ENCODE measurements at places on chromosomes 6 and 20.

GRCh38 chr6:129882510-129883023 lies 21.5 kb upstream of the TMEM244 start:
- no peak for DNase-seq

- DNase-seq, result no peak
Measured at GRCh38 chr20:4134355-4134834, 119.0 kb upstream of the RNF24 start.

DNA sequence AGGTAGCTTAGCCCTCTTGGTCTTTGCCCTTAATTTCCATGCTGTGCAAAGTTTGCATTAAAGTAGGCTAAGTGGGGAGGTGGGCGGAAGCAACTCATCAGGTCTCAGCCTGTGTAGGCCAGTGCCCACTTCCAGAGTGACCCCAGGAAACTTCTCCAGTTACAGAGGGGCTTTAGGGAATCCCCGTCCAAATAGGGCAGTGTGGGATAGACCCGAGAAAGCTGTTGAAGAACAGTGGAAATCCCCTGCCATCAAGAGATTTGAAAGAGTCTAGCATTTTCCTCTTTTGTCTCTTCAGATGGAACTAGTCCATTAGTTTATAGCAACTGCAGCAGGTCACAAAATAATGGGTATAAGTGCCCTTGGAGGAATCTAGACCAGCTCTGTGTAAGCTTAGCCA lies 20.2 kb downstream of the SF3B5 start:
- no peak for DNase-seq

DNA sequence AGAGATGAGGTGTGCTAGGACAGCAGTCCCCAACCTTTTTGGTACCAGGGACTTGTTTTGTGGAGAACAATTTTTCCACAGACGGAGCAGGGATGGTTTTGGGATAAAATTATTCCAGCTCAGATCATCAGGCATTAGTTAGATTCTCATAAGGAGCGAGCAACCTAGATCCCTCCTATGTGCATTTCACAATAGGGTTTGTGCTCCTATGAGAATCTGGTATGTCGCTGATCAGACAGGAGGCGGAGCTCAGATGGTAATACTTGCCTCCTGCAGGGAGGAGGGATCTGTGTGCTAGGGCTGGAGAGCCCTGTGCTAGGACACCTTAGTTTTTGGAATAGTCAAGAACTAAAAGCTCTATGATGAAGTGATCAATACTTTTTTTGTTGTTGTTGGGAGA lies 2.5 kb downstream of the SMIM13 start:
- DNase-seq, result peak; percentile 73

DNA sequence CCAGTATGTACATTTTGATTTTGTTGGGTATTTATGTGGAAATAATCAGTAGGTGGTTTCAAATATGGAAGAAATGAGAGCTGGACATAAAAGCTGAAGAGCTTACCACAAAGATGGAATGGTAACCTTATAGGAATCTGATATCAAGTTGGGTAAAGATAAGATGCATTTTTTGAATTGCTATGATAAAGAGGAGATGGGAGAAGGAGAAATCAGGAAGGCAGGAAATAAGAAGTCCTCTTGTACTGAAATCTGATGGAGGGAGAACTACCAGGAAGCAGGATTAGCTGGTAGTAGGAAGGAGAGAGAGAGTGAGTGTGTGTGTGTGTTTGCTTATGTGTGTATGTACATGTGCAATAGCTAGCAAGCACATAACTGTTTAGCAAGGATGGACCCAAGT lies 468.4 kb downstream of the PHF3 start:
- no peak for DNase-seq

GRCh38 chr20:9454791-9455190 lies 59.6 kb upstream of the LAMP5 start:
- peak; percentile 46 for DNase-seq

GRCh38 chr20:22729180-22729579 lies 144.8 kb upstream of the FOXA2 start:
- no peak for DNase-seq

GRCh38 chr20:32518593-32519380 lies 66.3 kb downstream of the NOL4L start:
- no peak for DNase-seq

GRCh38 chr6:16041327-16041726 lies 87.6 kb upstream of the MYLIP start:
- no peak for DNase-seq

DNA sequence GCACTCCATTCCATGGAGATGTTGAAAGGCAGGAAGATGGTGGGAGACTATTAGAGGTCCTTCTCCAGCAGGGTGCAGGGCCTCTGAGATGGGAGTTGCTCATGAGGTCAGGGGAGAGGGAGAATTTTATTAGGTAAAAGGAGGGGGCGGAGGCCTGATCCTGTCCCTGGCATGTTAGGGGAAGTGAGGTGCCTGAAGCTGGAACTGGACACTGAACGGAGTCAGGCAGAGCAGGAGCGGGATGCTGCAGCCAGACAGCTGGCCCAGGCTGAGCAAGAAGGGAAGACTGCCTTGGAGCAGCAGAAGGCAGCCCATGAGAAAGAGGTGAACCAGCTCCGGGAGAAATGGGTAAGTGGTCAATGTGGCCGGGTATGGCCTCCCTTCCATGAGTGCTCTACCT lies 24.4 kb downstream of the CEP250 start:
- DNase-seq, result no peak

DNA sequence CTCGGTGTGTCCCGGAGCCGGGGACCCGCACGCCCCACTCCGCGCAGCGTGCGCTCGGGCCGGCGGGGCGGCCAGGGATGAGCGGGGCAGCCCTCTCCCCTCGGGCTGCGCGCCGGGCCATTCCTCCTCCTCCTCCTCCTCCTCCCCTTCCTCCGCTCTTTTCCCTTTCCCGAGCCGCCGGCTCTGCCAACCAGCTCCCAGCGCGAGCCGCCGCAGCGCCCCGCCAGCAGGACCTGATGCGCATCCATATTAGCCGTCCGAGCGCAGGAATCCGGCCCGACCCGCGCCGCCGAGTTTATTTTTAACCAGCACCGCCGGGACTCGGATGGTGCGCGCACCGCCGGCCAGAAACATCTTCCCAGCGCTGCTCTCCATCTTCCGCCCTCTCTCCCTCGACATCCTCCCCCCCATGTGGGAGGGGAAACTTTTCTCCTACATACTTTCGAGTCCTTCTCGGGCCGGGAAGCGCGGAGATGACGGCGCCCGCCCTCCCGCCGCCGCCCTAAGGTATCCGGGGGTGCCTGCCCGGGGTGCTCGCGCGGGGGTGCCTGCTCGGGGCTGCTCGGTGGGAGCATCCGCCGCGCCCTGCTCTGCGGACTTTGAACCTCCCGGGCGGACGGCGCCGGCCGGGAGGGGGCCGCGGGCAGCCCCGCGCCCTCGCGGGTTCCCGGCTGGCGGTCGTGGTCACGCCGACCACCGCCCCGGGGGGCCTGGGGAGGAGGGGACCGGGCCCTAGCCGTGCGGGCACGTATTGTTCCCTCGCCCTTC lies 619 bp downstream of the RREB1 start:
- peak; percentile 57 for DNase-seq

- DNase-seq, result no peak
Measured at GRCh38 chr20:50216543-50217206, 26.0 kb downstream of the CEBPB start.

DNA sequence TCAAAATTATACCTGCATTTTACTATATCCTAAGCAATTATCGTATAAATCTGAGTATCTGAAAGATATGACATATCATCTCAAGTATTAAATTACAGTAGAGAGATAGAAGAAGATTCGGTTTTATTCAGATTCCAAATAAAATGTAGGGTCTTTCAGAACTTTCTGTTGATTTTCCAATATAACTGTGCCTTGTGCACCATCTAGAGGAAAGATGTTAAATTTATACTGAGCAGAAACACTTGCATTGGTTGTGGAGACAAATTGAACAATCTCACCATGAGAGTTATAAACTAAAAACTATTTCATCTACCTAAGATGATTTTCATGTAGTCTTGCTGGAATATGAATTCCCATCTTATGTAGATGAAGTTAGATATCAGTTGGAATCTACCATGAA lies 26.8 kb upstream of the HSF2 start:
- no peak for DNase-seq

GRCh38 chr6:87747646-87748045 lies 45.6 kb upstream of the AKIRIN2 start:
- DNase-seq, result no peak

DNA sequence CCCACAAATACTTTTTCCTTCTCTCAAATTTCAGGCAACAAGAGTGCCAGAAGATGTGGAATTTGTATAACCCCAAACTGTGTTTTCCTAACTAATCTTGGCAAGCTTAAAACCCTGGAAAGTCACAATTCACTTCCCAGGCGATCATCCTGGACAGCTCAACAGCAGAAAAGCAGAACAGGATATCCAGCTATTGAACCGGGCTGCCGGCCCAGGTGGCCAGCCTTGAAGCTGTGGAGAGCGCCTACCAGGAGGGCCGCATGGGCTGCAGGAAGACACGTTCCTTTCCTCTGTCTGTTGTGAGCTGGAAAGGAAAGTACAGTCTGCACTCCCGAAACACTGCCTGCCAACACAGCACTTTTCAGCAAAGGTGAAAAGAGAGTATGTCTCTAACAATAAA lies 719.7 kb upstream of the MARCKS start:
- no peak for DNase-seq

- DNase-seq, result no peak
Measured at GRCh38 chr20:43398676-43399324, 58.9 kb upstream of the SRSF6 start.

- DNase-seq, result no peak
Measured at GRCh38 chr20:37776526-37776925, 82.7 kb downstream of the CTNNBL1 start.

GRCh38 chr20:21021472-21021790 lies 84.7 kb downstream of the LINC00237 start:
- DNase-seq, result no peak

GRCh38 chr6:144149558-144149893 lies 791 bp upstream of the STX11 start:
- no peak for DNase-seq

- no peak for DNase-seq
Measured at GRCh38 chr20:45991616-45992015, 17.1 kb upstream of the MMP9 start.

GRCh38 chr6:22583927-22584326 lies 14.6 kb downstream of the HDGFL1 start:
- DNase-seq, result no peak

- DNase-seq, result no peak
Measured at GRCh38 chr20:38810926-38811630, 5.6 kb downstream of the PPP1R16B start.

- peak; percentile 25 for DNase-seq
Measured at GRCh38 chr6:24666097-24666640, 530 bp downstream of the TDP2 start.

DNA sequence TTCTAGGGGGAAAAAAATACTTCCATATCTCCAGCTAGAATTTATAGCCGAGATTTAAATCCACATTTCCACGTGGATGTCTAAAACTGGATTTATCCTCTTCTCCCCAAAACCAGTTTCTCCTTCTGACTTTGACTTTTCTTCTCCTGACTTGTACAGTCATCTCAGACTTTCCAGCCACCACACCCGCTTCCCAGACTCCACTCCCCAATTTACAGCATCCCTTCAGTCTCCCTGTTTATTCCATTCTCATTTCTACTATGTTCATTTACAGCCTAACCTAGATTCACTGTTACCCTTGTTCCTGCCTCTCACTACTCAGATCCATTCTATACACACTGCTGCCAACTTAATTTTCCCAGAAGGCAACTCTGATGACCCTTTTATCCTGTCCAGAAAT lies 224.8 kb downstream of the KHDC1L start:
- no peak for DNase-seq

DNA sequence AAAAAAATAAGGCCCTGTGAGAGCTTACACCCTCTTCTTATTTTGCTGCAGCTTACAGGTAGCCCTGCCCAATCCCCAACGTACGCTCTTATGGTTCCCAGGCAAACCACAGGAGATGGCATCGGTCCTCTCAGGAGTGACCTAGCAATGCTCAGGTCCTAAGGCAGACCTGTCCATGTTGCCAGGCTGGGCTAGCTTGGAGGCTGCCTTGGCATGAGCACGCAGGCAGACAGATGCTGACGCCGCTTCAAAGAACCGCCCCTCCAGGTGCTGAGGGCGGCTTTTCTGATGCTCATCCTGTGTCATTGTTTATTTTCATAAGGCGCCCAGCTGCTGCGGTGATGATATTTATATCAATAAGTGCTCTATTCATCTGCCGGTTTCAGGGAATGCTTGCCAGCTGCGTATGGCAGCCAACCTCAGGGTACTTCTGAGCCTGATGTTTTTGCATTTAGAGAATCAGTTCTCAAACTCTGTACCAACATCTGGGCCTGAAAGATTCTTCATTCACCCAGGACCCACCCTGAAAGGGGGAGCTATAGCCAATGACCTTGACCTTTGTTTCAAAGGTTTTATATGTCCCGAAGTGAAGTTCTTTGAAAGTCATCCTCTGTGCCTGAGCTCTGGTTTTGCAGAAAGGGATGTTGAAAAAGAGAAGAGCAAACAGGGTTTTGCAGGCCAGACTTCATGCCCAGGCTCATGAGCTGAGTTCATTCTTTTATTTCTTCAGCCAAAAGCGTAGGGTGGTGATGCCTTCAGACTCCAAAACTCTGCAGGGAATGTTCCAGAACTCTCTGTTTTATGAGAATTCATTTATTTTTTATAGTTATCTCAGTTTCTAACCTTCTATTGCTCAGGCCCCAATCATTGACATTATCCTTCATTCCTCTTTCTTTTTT lies 475.6 kb upstream of the CHD6 start:
- DNase-seq, result no peak

- DNase-seq, result peak; percentile 48
Measured at GRCh38 chr6:151494235-151494935, 568 bp downstream of the CCDC170 start.

DNA sequence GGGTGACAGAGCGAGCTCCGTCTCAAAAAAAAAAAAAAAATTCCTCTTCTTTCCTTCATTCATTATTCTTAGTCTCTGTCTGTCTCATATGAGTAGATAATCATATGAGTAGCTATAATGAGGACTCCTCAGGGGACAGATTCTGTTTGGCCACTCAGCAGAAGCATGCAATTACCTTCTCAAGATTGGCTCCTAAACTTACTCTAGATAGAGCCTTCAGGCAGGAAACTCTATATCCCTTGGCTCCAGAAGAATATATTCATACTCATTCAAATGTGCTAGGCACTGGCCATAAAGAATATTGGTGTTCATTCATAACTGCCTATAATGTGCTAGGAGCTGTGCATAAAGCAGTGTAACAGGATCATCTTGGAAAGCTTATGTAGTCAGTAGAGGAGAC lies 2.2 kb upstream of the ACAT2 start:
- DNase-seq, result no peak

DNA sequence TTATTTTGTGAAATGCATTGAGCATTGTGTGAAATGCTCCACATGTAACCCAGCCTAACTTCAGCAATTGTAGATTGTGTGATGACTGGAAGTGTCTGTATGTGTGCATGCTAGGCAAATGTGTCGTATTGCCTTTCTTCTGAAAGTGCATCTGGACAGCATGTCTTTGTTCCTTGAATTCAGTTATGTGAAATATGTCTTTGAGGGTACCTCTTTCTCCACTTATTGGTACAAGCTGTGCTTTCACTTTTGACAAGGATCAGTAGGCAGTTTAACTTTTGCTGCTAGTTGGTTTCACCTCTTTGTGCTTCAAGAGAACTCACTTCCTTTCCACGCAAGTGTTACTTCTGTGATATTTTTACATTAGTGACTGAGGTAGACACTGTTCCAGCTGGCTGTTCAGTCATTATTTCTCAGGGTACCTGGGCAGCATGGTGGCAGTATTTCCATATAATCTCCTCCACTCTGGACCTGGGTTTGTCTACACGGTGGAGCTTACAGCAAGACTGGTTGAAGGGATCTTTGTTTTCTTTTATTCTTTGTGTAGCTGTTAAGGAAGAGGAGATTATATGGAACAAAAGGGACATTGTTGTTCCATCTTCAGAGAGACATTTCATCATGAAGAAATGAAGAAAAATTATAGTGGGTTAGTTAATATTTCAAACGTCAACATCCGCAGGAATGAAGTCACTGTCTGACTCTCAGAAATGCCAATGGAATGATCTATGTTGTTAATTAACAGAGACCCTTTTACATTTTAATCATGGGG lies 175.4 kb downstream of the UTRN start:
- no peak for DNase-seq

All from AG10803 (cell line).